ENCODE measurements at places on chromosomes 2 and 18.

GRCh38 chr2:29864988-29865387, 56.4 kb downstream of the ALK start:
- no peak for DNase-seq

DNA sequence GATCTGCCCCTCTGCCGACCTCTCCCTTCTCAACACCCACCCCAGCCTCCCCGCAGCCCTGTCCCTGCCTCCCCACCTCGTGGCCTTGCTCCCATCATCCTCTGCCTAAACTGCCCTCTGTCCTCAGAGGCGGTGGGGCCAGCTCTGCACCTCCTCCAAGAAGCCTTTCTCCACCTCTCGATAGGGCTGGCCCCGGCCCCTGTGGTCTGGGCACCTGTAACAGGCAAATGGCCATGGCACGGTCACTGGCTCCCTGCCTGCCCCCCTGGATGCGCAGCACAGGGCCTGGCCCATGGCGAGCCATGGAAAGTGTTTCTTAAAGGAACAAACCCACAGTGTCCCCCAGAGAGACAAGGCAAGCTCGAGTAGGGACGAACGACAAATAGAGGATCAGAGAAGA, 42.0 kb downstream of the MYO7B start:
- no peak for DNase-seq

DNA sequence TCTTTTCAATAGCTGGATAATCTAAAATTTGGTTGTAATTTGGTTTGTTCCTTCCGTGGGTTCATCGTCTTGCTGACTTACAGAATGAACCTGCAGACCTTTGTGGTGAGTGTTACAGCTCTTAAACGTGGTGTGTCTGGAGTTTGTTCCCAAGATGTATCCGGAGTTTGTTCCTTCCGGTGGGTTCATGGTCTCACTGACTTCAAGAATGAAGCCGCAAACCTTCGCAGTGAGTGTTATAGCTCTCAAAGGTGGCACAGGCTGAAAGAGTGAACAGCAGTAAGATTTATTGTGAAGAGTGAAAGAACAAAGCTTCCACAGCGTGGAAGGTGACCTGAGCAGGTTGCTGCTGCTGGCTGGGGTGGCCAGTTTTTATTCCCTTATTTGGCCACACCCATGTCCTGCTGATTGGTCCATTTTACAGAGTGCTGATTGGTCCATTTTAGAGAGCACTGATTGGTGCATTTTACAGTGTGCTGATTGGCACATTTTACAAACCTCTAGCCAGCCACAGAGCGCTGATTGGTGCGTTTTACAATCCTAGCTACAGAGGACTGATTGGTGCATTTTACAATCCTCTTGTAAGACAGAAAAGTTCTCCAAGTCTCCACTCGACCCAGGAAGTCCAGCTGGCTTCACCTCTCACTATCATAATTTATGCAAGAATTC, 16.6 kb downstream of the RALB start:
- no peak for DNase-seq

DNA sequence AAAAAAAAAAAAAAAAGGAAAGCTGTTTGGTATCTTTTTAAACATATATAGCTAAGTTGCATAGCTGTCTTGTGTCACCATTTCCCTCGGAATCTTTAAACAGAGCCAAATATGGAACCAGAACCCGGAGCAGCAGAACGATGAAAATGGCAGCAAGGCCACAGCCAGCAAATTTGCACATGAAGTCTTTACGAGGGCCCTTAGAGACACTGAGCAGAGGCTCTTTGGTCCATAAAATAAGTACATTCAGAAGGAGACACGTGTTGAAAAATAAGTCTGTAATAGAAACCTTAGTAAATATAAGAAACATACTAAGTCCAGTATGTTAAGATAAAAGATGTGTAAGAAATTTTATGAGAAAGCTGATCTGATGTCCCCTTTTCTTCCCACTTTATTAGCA, 16.2 kb downstream of the CCBE1 start:
- no peak for DNase-seq

DNA sequence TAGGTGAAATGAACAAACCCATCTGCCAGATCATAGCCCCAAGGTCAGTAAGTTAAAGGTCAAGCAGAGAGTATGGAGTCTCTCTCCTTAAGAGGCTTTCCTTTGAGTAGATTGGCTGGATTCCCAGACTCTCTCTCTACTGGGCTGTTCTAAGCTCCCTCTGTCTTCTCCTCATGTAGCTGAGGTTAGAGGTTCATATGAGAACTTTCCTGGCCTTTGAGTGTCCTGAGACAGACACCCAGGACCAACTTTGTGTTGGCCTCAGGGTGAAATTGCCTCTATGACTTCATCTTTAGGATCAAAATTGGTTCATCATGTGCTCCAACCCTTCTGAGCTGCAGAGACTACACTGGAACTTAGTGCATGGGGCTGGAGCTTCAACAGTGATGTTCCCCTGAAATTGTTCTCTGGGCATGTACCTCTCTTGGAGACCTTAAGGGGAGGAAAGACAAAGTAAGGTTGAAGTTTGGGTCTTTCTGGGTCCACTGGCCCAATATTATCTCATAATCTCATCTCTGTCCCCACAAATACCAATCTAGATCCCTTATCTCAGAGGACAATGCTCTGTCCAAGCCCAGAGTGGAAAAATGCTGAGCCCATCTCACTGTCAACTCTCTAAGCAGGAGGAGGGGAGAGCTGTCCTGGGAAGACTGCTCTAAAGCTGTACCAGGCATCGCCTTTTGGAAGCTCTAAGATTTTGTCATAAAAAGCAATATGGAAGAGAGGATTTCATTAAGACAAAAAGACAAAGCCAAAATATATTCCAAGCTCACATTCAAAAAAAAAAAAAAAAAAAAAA, 177.3 kb upstream of the ARL4C start:
- DNase-seq, result no peak

- no peak for DNase-seq
Measured at GRCh38 chr2:69380072-69380917, 6.7 kb downstream of the GFPT1 start.

DNA sequence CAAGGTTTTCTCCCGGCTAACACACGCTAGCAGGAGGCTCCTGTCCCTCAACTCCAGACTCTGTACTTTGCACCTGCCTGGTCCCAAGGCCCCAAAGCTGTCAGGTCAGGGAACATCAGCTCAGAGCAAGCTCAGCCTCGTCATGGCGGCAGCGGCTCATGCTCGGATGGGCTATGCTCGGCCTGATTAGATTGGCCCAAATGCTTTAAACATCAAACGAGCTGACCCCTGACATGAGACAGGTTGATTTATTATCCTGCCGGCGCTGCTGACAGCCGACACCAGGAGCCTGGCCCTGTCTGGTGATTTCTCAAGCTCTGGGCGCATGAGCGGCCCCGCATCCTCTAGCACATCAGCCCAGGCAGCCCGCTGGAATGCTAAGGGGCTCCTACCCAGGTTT, 436.4 kb downstream of the EIPR1 start:
- no peak for DNase-seq

DNA sequence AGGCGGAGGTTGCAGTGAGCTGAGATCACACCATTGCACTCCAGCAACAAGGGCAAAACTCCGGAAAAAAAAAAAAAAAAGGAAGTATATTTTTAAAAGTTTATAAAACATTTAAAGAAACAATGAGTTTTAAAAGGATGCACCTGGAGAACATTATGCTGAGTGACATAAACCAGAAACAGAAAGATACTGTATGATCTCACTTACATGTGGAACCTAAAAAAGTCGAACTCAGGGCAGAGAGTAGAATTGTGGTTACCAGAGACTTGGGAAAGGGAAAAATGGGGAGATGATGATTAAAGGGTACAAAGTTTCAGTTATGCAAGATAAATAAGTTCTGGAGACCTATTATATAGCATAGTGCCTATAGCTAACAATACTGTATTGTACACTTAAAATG, 52.8 kb upstream of the RTN4 start:
- no peak for DNase-seq

- no peak for DNase-seq
Measured at GRCh38 chr18:49067071-49067470, 116.3 kb upstream of the SMAD7 start.

DNA sequence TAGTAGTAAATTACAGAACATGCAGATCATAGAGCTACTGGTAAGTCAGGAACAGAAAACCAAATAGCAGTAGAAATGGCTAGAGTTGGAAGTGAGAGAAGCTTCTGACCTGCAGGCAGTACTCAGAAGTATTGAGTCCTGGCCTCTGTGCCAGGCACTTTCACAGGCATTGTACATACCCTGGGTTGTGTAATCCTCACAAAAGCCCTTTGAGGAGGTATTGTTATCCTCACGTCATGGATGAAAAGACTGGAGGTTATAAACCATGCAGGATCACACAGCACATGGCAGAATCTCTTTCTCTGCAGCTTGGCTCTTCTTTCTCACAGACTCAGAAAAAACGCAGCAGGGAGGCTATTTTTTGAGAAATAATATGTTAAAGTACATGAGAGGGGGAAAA, 789.3 kb upstream of the FAM98A start:
- no peak for DNase-seq

DNA sequence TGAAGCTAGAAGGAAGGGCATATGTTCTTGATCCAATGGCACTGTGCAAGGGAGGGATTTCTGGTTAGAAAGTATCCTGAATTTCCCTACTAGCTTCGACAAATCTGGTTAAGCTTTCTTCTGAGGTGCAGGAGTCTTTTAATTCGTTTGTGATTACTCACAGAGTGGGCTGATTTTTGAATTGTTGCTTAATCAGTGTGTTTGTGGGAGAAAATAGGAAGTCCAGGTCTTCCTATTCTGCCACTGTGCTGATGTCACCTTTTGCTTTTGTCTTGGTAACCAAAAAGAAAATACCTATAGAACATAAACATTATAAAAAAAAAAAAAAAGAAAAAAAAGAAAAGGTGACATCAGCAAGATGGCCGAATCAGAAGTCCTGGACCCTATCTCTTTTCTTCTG, 1008.6 kb downstream of the TSN start:
- no peak for DNase-seq

- DNase-seq, result no peak
Measured at GRCh38 chr18:35436076-35436649, 59.0 kb upstream of the ZNF396 start.

DNA sequence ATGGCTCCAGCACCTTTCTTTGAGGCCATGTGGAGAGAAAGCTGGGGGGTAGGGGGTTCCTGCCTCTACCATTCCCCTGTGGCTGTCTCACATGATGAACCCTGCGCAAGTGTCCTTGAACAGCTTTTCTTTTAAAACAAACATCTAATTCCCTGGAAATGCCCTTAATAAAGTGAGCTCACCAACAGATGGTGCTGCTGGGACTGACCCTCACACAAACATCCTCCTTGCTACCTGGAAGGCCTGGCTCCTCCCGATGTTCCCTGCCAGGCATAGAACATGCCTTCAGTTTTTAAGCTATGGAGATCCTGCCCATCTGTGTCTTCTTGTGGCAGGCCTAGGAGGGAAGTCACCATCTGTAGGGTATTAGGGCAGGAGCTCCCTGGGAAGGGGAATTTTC, 60.7 kb upstream of the GATA6 start:
- no peak for DNase-seq

DNA sequence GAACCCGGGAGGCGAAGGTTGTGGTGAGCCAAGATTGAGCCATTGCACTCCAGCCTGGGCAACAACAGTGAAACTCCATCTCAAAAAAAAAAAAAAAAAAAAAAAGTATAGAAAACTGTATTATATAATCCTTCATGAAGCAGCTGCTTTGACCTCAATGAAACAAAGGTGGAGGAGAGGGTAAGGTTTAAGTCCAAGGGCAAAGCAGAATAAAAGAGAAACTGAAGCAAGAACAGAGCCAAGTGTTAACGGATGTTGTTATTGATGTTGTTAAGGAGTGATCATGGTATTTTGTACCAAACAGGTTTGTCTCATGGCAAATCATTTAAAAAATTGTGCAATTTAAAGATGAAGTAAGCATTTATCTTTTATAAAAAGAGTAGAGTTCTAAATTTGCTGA, 7.4 kb downstream of the RAPH1 start:
- DNase-seq, result no peak

- peak; percentile 37 for DNase-seq
Measured at GRCh38 chr2:72887740-72888437, 681 bp downstream of the SPR start.

DNA sequence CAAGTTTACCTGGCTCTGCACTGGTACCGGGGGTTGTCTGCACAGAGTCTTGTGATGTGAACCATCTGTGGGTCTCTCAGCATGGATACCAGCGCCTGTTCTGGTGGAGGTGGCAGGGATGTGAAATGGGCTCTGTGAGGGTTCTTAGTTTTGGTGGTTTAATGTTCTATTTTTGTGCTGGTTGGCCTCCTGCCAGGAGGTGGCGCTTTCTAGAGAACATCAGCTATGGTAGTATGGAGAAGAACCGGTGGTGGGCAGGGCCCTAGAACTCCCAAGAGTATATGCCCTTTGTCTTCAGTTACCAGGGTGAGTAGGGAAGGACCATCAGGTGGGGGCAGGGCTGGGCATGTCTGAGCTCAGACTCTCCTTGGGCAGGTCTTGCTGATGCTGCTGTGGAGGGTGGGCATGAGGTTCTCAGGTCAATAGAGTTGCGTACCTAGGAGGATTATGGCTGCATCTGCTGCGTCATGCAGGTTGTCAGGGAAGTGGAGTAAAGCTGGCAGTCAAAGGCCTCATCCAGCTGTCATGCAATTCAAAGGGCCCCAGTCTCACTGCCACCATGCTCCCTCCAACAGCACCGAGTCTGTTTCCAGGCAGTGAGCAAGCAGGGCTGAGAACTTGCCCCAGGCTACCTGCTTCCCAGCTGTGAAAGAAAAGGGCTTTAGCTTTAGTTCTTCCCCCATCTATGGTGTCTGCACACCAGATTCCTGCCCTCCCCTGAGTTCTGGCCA, 278.0 kb downstream of the METTL4 start:
- DNase-seq, result peak; percentile 4

DNA sequence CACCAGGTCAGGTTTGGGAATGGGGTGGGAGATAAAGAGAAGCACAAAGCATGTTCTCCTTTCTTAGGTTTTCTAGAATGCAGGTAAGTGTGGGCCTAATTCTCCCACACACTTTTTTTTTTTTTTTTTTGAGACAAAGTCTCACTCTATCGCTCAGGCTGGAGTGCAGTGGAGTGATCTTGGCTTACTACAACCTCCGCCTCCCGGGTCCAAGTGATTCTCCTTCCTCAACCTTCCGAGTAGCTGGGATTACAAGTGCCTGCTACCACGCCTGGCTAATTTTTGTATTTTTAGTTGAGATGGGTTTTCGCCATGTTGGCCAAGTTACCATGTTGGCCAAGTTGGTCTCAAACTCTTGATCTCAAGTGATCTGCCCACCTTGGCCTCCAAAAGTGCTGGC, 26.3 kb downstream of the LIPG start:
- DNase-seq, result no peak

- no peak for DNase-seq
Measured at GRCh38 chr2:219851801-219852481, 224.5 kb downstream of the SLC4A3 start.

GRCh38 chr2:135986507-135986906, 1.1 kb upstream of the DARS1 start:
- no peak for DNase-seq

DNA sequence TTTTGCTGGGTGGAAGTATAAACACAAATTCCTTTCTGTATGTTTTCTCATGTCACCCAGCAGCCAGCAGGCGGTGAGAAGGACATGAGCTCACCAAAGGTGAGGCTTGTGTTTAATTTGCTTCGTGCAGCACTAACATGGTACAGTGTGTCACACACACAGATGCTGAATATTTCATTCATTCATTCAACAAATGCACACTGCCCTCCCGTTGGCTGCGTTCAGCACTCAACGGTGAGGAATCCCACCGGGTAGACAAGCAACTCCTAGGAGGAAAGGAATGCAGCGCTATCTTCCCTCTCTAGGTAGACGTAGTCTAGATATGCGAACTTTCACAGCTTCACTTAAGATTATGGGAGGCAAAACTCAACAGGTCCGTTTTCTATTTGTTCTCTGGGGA, 85.1 kb downstream of the LONRF2 start:
- DNase-seq, result no peak
